Activated naive CD4-positive, alpha-beta T cell treated with anti-CD3 and anti-CD28 coated beads for 36 hours (primary cell): ENCODE measurements at places on chromosomes 6 and 20. TPM values are rescaled to one million over a fixed set of nuclear protein-coding genes. Genes with fewer than 3 reads are reported as not detected.

The SIGLEC1 gene
- total RNA-seq: not detected

The OGFR gene
- total RNA-seq: 23.7 TPM

The SLC22A7 gene
- total RNA-seq: not detected

The SLC25A27 gene
- 2.0 TPM for total RNA-seq

The HLA-DQB2 gene
- total RNA-seq: not detected

The ABCC10 gene
- 26.6 TPM for total RNA-seq

The MRS2 gene
- total RNA-seq: 18.9 TPM

The PGC gene
- total RNA-seq: not detected

DNA sequence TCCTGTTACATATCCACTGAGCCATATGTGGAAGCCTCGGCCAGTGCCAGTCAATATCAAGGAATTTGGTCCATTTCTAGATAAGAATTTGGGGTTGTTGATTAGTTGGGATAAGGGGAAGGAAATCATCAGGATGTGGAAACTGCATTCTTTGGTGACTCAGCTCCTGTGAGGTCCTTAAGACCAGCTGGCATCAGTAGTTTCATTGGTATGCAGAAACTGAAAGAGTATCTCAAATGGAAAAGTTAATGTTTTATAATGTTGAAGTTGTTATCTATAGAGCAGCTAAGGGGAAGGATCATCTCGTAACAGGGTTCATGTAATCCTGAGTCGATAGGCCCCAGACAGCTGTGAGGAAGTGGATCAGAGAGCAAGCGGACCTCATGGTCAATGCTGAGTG, 87.9 kb upstream of the PRND start:
- no peaks in the 10 kb centered on the region for H3K4me1 ChIP-seq
- H3K27me3 ChIP-seq: no peaks in the 10 kb centered on the region
- DNase-seq: no peak
- H3K4me3 ChIP-seq: no peak overlapping the region
- H3K27ac ChIP-seq: no peak overlapping the region

DNA sequence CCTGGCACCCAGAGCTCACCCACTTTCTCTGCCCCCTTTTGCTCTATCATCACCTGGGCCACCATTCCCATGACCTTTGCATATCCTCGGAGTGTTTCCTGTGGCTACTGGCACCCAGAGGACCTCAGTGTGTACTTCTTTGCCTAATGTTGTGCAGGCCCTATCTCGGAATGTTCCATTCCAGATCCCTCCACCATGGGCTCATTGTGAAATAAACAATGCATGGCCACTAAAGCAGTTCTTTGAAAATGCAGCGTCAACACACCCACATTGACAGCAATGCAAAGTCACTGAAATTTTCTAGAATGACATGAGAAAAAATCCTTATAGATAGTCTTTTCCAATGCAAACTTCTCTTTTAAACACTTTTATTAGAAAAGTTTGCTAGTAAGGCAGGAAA, 72.9 kb upstream of the AGPAT4 start:
- no peaks in the 10 kb centered on the region for H3K4me1 ChIP-seq
- DNase-seq: no peak
- H3K4me3 ChIP-seq: no peak overlapping the region
- H3K27ac ChIP-seq: no peak overlapping the region
- no peaks in the 10 kb centered on the region for H3K36me3 ChIP-seq
- H3K27me3 ChIP-seq: peaks cover 2% of the 10 kb centered on the region

DNA sequence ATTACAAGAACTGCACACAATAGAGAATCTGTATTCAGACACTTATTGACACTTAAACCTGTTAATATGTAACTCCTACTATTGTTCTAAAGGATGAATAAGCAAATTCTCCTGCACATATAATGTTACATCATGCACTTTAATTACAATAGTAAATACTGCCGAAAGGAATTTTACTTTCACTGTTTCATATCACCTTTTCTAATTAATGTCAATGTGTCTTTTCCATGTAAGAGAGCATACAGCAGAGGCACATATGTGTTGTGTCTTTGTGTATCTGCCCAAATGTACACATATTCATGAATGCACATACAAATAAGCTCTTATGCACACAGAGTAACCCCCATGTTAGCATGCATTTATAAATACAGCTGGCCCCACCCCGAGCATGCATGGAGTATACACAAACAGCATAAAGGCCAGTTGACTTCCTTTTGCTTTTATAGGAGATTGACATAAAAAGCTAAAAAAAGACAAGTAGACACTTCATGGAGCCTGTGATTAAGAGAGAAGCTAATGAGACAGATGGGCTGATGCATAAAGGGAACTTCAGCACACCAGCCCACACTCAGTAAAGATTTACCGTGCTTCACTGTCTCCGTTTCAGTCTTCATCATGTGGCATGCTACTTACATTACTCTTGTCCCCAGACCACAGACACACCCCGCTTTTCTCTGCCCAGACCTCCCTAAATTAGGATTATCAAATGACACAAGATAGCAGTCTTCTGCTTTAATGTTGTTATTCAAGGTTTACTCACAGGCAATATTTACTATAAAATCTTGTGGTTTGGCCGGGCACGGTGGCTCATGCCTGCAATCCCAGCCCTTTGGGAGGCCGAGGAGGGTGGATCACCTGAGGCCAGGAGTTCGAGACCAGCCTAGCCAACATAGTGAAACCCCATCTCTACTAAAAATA, 184.6 kb downstream of the ATXN1 start:
- no peak overlapping the region for H3K4me3 ChIP-seq
- H3K4me1 ChIP-seq: peaks cover 6% of the 10 kb centered on the region
- peaks cover 6% of the 10 kb centered on the region for H3K36me3 ChIP-seq
- no peak overlapping the region for H3K27ac ChIP-seq
- H3K27me3 ChIP-seq: no peaks in the 10 kb centered on the region
- no peak for DNase-seq

DNA sequence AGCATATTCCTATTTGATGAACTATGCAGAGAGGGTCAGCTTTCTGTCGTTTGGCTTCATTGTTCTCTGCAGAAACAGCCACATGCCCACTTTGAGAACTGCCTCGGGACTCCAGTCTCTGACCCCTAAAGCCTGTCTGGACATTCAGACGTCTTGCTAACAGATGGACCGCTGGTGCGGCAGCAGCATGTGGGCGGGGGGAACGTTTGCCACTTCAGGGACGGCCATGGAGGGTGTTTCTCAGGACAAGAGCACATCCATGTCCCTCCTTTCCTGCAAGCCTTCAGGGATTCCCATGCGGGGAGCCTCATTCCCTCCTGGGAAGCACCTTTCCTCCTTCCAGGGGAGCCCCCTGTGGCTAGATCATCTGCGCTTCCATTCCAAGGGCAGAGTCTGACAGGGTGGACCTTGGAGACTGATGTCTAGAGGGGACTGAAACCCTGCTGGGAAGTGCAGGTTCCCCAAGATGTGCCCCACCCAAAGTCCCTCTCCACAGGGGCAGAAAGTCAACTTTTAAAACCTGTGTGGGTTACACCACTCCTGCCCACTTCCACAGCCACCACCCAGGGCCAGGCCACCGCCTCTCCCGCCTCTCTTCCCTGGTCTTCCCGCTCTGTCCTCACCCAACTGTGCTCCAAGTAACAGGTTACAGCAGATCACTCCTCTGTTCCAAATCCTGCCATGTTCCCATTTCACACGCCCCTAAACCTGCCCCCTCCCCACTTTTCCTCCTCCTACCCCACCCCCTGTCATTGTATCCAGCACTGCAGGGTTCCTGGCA, 94.8 kb upstream of the PMEPA1 start:
- H3K27me3 ChIP-seq: no peaks in the 10 kb centered on the region
- H3K4me1 ChIP-seq: no peaks in the 10 kb centered on the region
- no peak overlapping the region for H3K4me3 ChIP-seq

DNA sequence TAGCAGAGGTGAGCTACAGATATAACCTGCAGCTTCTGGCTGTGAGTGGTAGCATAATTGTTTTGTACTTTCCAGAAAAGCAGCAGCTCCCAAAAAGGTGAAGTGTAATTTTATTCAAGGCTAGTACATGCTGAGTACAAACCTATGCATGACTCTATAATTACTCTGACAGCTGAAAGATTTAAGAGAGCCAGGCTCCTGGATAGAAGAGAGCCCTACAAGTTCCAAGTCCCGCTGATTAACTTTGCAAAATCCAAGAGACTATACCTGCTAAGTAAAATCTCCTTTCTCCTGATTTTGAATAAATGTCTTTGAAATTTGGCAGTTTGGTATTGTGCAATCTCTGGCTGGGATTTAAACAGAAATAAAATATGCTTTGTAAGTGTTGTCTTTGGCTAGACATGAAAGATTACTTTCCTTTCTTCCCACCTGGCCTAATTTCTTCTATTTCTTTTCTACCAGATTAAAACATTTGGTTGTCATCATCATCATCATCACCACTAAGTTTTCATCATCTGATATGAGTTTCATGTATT, 79.5 kb downstream of the CTNNBL1 start:
- peaks cover 2% of the 10 kb centered on the region for H3K4me1 ChIP-seq
- no peaks in the 10 kb centered on the region for H3K27me3 ChIP-seq
- H3K27ac ChIP-seq: no peak overlapping the region
- peaks cover 24% of the 10 kb centered on the region for H3K36me3 ChIP-seq
- DNase-seq: no peak

GRCh38 chr6:116300566-116300965, 20.8 kb upstream of the TSPYL1 start:
- no peaks in the 10 kb centered on the region for H3K4me1 ChIP-seq
- H3K27me3 ChIP-seq: no peaks in the 10 kb centered on the region
- peaks cover 2% of the 10 kb centered on the region for H3K36me3 ChIP-seq
- DNase-seq: no peak
- H3K4me3 ChIP-seq: no peak overlapping the region

- no peaks in the 10 kb centered on the region for H3K27me3 ChIP-seq
- H3K4me3 ChIP-seq: no peak overlapping the region
- DNase-seq: no peak
- H3K4me1 ChIP-seq: no peaks in the 10 kb centered on the region
Observed at GRCh38 chr6:153882411-153882810, 156.6 kb upstream of the OPRM1 start.

GRCh38 chr20:34190262-34190661, 51.0 kb upstream of the ASIP start:
- peaks cover 3% of the 10 kb centered on the region for H3K27me3 ChIP-seq
- no peak overlapping the region for H3K4me3 ChIP-seq
- H3K36me3 ChIP-seq: no peaks in the 10 kb centered on the region
- no peak for DNase-seq
- H3K4me1 ChIP-seq: no peaks in the 10 kb centered on the region

- no peak overlapping the region for H3K4me3 ChIP-seq
- H3K27ac ChIP-seq: no peak overlapping the region
- no peaks in the 10 kb centered on the region for H3K4me1 ChIP-seq
- DNase-seq: no peak
- H3K36me3 ChIP-seq: no peaks in the 10 kb centered on the region
Observed at GRCh38 chr6:17405944-17406245, 12.5 kb downstream of the CAP2 start.

GRCh38 chr6:53916804-53917463, 122.1 kb downstream of the LRRC1 start:
- no peaks in the 10 kb centered on the region for H3K27me3 ChIP-seq
- no peak for DNase-seq
- no peak overlapping the region for H3K4me3 ChIP-seq
- no peak overlapping the region for H3K27ac ChIP-seq
- no peaks in the 10 kb centered on the region for H3K4me1 ChIP-seq

DNA sequence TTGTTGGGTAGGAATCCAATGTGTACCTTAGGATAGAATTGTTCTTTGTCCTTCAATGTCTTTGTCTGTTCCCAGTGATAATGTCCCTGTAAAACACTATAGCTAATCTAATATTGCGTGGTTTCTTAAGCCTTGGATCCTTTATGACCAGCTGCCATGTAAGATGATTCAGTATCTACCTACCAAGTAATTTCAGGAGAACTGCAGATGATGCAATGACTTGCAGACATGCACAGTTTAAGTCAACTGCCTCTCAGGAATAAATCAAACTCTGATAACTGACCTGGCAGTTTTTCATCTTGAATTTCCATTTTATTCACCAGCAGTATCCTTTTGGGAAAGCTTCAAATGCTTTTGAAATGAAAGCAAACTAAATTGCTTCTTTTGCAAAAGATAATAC, 157.8 kb downstream of the TPBG start:
- H3K36me3 ChIP-seq: no peaks in the 10 kb centered on the region
- no peak overlapping the region for H3K4me3 ChIP-seq
- no peaks in the 10 kb centered on the region for H3K27me3 ChIP-seq
- no peaks in the 10 kb centered on the region for H3K4me1 ChIP-seq
